ENCODE measurements at places on chromosomes 2 and 18. TPM values are rescaled to one million over a fixed set of nuclear protein-coding genes. Genes with fewer than 3 reads are reported as not detected.

UCN gene
- total RNA-seq: 1.2 TPM

SLC25A52 gene
- total RNA-seq: not detected

ACTG2 gene
- 2.3 TPM for total RNA-seq

CYRIA gene
- 3.5 TPM for total RNA-seq

NOSTRIN gene
- total RNA-seq: not detected

CD8B2 gene
- not detected for total RNA-seq

HOXD13 gene
- not detected for total RNA-seq

ZNF804A gene
- 0.29 TPM for total RNA-seq

CPO gene
- not detected for total RNA-seq

UGT1A8 gene
- not detected for total RNA-seq

KRTCAP3 gene
- total RNA-seq: not detected

CRACDL gene
- total RNA-seq: not detected

GALR1 gene
- total RNA-seq: not detected

CREB1 gene
- total RNA-seq: 37.2 TPM

EVX2 gene
- total RNA-seq: not detected

CIB4 gene
- total RNA-seq: not detected

DNAH7 gene
- total RNA-seq: 0.26 TPM

TUBA3E gene
- not detected for total RNA-seq

CFAP210 gene
- not detected for total RNA-seq

CHMP1B gene
- total RNA-seq: 42.5 TPM

UGT1A10 gene
- total RNA-seq: not detected

CENPA gene
- total RNA-seq: 22.1 TPM

POMC gene
- not detected for total RNA-seq

SOX11 gene
- 12.1 TPM for total RNA-seq

USP34 gene
- 73.7 TPM for total RNA-seq

PER2 gene
- 3.9 TPM for total RNA-seq

AQP4 gene
- not detected for total RNA-seq

PSME4 gene
- 33.5 TPM for total RNA-seq

FAM110C gene
- total RNA-seq: not detected

TMEM17 gene
- 2.5 TPM for total RNA-seq

EGR4 gene
- total RNA-seq: not detected

KCNJ3 gene
- total RNA-seq: under 0.01 TPM

LRP1B gene
- total RNA-seq: 0.11 TPM

CD28 gene
- total RNA-seq: 0.52 TPM

GREB1 gene
- total RNA-seq: 0.57 TPM

FOXD4L1 gene
- not detected for total RNA-seq

Data from LHCN-M2 (cell line).